Karpas-422 (cell line): ENCODE measurements at places on chromosomes 5 and 9. TPM values are rescaled to one million over a fixed set of nuclear protein-coding genes. Genes with fewer than 3 reads are reported as not detected.

DNA sequence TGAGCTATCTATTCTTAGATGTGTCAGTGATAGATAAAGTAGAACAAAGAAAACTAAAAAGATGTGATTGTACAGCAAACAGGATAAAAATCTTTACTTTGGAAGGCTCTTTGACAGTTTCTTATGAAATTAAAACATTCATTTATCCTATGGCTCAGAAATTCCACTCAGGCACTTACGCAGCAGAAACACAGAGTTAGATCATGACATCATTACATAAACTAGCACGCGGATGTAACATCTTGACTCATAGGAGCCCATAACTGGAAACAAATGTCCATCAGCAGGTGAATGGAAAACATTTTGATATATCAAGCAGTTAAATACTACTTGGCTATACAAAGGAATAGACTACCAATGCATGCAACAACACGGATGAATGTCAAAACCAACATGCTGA, 45.3 kb downstream of the ICE1 start:
- H3K27me3 ChIP-seq: no peaks in the 10 kb centered on the region
- H3K36me3 ChIP-seq: peaks cover 36% of the 10 kb centered on the region; the same call in 1 of the 2 replicates
- DNase-seq: no peak
- no peaks in the 10 kb centered on the region for H3K4me1 ChIP-seq
- H3K4me3 ChIP-seq: no peak overlapping the region
- no peak overlapping the region for H3K27ac ChIP-seq

DNA sequence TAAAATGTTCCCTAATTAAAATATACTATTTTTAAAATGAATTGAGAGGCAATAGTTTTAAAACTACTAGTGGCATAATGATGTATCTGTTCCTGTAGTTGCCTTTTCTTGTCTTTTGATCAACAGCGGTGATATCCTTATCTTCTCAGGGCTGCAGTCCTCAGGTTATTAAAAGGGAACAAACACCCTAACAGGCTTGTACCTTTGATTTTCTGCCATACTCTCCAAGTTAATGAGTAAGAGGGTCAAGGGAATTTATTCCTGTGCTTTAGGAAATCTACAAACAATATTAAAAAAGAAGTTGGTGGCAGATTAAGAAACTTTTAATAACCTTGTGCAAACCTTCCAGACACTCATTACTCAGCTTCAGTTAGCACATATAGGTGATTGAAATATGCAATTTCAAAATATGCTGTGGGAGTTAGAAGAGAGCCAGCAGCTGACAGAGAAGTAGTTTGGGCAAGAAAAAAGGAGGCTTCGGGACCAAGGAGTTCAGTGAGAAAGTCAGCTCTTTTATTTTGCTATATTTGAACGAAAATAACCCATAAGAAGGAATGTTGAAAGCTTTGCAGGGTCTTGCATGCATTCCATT, 81.0 kb upstream of the TLE4 start:
- H3K4me3 ChIP-seq: no peak overlapping the region
- no peaks in the 10 kb centered on the region for H3K4me1 ChIP-seq
- H3K27me3 ChIP-seq: no peaks in the 10 kb centered on the region
- H3K36me3 ChIP-seq: no peaks in the 10 kb centered on the region
- H3K27ac ChIP-seq: no peak overlapping the region

DNA sequence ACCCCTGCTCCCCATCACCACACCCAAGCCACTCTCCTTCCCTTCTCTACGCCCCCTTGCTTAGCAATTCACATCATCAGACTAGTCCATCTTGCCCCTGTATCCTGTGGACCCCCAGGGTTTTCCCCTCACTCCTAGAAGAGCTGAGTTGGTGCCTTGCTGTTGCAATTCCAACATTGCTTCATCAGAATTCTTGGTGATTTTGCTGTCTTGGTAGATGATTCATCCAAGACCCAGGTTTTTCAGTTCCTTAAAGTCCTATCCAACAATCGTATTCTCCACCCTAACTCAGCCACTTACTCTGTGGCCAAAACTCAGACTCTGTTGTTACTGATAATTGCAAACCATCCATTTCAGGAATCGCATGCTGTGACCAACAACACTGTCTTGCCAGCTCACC, 21.4 kb upstream of the CCNJL start:
- H3K4me1 ChIP-seq: no peaks in the 10 kb centered on the region
- H3K36me3 ChIP-seq: no peaks in the 10 kb centered on the region
- H3K4me3 ChIP-seq: no peak overlapping the region

- DNase-seq: no peak
- H3K4me1 ChIP-seq: peaks cover 12% of the 10 kb centered on the region
- no peaks in the 10 kb centered on the region for H3K27me3 ChIP-seq
- no peak overlapping the region for H3K27ac ChIP-seq
- H3K4me3 ChIP-seq: peak overlapping the region; percentile 51; the same call in 1 of the 2 replicates
Observed at GRCh38 chr9:130242270-130243014, 23.1 kb upstream of the HMCN2 start.

GRCh38 chr5:67015541-67016191, 180.9 kb downstream of the CD180 start:
- H3K36me3 ChIP-seq: no peaks in the 10 kb centered on the region
- H3K4me3 ChIP-seq: no peak overlapping the region
- H3K4me1 ChIP-seq: no peaks in the 10 kb centered on the region
- no peak overlapping the region for H3K27ac ChIP-seq
- H3K27me3 ChIP-seq: no peaks in the 10 kb centered on the region

- no peaks in the 10 kb centered on the region for H3K27me3 ChIP-seq
- no peak for DNase-seq
- H3K4me3 ChIP-seq: no peak overlapping the region
- no peaks in the 10 kb centered on the region for H3K36me3 ChIP-seq
Observed at GRCh38 chr5:144581044-144581443, 410.4 kb downstream of the KCTD16 start.

GRCh38 chr5:42059778-42060464, 134.8 kb downstream of the FBXO4 start:
- DNase-seq: no peak
- H3K4me3 ChIP-seq: no peak overlapping the region
- no peaks in the 10 kb centered on the region for H3K4me1 ChIP-seq

DNA sequence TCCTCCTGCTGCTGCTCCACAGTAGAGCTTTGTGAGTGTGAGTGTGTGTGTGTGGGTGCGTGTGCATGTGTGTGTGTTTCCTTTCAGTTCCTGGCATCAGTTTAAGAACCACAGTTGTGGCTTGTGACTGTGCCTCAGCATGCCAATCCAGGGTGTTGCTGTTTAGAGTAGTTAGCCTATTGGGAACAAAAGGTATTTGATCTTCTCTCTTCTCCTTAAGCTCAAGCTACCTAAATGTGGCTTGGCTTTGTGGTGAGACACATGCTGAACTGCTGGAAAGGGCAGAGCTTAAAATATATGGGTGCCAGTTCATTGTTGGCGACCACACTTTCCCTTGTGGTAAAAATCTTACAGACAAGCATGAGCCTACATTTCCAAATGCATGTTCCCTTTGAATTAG, 116.6 kb upstream of the BNC2 start:
- no peak overlapping the region for H3K27ac ChIP-seq
- no peaks in the 10 kb centered on the region for H3K36me3 ChIP-seq
- no peaks in the 10 kb centered on the region for H3K4me1 ChIP-seq
- no peak overlapping the region for H3K4me3 ChIP-seq
- H3K27me3 ChIP-seq: no peaks in the 10 kb centered on the region
- no peak for DNase-seq

- no peak overlapping the region for H3K4me3 ChIP-seq
- no peak overlapping the region for H3K27ac ChIP-seq
- H3K27me3 ChIP-seq: no peaks in the 10 kb centered on the region
- H3K36me3 ChIP-seq: no peaks in the 10 kb centered on the region
Observed at GRCh38 chr5:140388052-140388451, 13.6 kb upstream of the ANKHD1 start.

DNA sequence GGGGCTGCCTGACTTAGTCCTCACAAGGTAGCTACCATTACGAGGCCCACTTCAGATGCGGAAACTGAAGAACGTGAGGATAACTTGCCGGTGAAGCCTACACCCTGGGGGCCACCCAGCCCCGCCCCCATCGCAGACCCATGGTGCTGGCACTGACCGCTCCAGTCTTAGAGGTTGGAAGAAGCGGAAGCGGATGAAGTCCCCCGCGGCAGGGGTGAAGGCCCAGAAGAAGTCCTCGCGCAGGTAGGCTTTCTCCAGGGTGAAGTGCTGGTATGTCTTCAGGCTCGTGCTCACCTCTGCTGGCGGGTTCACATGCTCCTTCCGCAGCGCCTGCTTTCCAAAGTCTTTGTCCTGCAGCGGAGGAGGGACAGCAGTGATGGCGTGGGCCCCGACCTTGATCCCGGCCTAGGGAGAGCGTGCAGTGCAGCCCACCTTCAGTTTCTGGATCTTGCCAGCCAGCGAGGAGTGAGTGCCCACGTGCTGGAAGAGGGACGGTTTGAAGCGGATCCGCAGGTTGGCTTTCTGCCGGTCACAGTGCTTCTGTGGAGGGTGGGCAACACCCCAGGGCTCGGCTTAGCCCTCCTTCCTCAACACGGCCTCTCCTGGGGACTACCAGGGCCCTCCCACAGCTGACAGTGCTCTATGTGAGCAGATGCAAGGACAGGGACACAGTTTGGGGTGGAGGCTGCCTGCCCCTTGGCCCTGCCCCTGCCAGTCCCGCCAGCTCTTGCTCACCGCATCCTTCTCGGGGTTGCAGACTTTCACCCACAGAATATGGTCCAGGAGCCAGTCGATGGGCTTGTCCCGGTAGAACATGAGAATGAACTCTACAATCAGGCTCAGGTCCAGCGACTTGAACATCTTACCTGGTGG, 5.2 kb downstream of the LTC4S start:
- peaks cover 39% of the 10 kb centered on the region for H3K4me1 ChIP-seq
- DNase-seq: no peak
- no peaks in the 10 kb centered on the region for H3K27me3 ChIP-seq
- H3K36me3 ChIP-seq: no peaks in the 10 kb centered on the region

DNA sequence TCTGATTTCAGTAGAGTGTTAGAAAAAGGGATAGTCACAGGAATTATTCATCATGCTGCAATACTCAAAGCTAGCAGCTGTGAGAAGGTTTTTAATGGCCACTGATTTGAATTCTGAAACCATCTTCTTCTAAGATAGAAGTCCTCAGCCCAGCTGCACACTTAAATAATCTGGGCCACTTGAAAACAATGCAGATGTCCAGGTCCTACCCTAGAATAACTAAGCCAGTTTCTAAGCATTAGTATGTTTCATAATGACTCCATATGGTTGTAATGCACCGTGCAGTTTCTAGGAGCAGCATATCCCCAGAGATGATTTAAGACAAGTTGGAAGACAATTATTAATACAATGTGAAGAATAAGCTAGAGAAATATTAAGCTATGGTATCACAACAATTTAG, 159.9 kb upstream of the FBXL17 start:
- DNase-seq: no peak
- no peaks in the 10 kb centered on the region for H3K27me3 ChIP-seq
- H3K27ac ChIP-seq: no peak overlapping the region
- H3K36me3 ChIP-seq: no peaks in the 10 kb centered on the region

DNA sequence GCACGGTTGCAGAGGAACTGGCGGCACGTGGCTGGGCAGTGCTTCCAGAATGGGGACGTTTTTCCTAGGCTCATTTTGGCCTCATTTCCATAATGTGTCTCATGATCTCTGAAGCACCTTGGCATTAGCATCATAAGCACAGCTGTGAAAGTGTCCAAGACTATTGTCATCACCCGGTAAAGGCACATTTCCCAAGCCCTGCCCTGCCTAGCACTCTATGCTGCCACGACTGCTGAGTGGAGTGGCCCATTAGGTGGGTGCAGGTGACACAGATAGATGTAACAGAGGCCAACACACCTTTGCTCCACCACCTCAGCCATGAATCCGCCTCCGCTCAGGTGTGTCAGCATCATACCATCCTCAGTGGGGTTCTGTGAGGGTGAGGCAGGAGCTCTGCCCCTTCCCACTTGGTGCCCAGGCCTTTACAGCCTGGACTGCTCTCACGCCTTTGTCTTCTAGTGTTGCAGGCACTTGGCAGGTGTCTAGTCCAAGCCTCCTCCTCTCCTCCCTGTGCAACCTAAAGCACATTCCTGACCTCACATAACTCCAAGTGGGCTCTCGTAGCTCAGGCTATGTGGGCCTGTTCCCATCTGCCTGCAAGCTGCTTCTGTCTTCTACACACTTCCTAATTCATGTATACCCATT, 213.0 kb downstream of the FSTL4 start:
- H3K36me3 ChIP-seq: no peaks in the 10 kb centered on the region
- H3K27ac ChIP-seq: no peak overlapping the region
- H3K4me1 ChIP-seq: no peaks in the 10 kb centered on the region
- no peak overlapping the region for H3K4me3 ChIP-seq
- DNase-seq: no peak
- no peaks in the 10 kb centered on the region for H3K27me3 ChIP-seq

- no peak for DNase-seq
- H3K4me1 ChIP-seq: peaks cover 27% of the 10 kb centered on the region
- H3K36me3 ChIP-seq: peaks cover 35% of the 10 kb centered on the region
- no peak overlapping the region for H3K27ac ChIP-seq
Observed at GRCh38 chr5:177596775-177597238, 3.1 kb upstream of the B4GALT7 start.

DNA sequence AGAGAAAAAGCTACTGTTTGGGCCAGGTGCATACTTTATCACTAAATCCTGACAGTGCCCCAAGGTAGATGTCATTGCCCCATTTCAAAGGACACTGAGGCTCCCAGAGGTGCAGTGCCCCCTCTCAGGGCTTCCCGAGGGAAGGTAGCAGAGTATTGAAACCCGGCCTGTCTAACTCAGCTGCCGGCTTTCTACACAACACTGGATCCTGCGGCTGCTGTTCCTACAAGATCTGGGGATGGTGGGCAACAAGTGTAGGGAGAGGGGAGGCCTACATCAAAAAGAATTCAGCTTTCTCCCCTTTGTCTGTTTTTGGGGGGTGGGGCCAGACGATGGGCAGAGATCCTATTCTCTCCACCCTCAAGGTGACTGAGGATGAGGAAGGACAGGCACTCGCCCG, 200.8 kb downstream of the DAB2IP start:
- H3K4me1 ChIP-seq: no peaks in the 10 kb centered on the region; the same call in 1 of the 2 replicates
- H3K4me3 ChIP-seq: no peak overlapping the region
- H3K27me3 ChIP-seq: no peaks in the 10 kb centered on the region
- no peaks in the 10 kb centered on the region for H3K36me3 ChIP-seq
- DNase-seq: no peak
- no peak overlapping the region for H3K27ac ChIP-seq

DNA sequence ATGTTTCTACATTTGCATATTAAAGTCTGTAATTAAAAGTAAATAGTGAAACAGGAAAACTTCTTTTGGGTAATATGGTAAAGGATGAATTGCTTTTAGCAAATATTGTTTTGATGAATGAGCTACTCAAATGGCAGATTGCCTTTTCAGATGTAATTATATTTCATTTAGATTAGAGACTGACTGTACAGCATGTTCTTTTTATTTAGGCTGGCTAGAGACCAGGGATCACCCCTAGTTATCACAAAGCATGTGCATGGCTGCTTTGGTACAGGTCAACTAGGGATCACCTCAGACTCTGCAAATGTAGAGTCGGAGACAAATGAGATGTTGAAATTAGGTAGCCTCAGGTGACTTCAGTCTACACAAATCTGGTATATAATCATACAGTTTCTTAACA, 214.9 kb upstream of the SEMA6A start:
- H3K4me3 ChIP-seq: no peak overlapping the region
- no peak for DNase-seq
- H3K27me3 ChIP-seq: no peaks in the 10 kb centered on the region
- no peak overlapping the region for H3K27ac ChIP-seq
- no peaks in the 10 kb centered on the region for H3K36me3 ChIP-seq
- no peaks in the 10 kb centered on the region for H3K4me1 ChIP-seq

GRCh38 chr9:133523106-133523505, 1.7 kb downstream of the MYMK start:
- H3K27ac ChIP-seq: no peak overlapping the region
- H3K4me3 ChIP-seq: no peak overlapping the region

Gene TMEM174
- not detected in 2 replicates for total RNA-seq

Gene AGTPBP1
- 25.7 and 42.9 TPM in 2 replicates for total RNA-seq

Gene HMHB1
- total RNA-seq: not detected in 2 replicates

Gene MSX2
- not detected in 2 replicates for total RNA-seq

Gene EMB
- total RNA-seq: 166 and 376 TPM in 2 replicates

Gene RMRP
- total RNA-seq: 23,349 and 56,129 TPM in 2 replicates

Gene ACTL7B
- not detected in 2 replicates for total RNA-seq

Gene NUTM2F
- not detected in 2 replicates for total RNA-seq
